ENCODE measurements at places on chromosomes 7 and 10. TPM values are rescaled to one million over a fixed set of nuclear protein-coding genes. Genes with fewer than 3 reads are reported as not detected.

The GARIN1A gene
- total RNA-seq = 0.57 TPM

The ZNF853 gene
- total RNA-seq = 2.3 TPM

The TMEM176B gene
- total RNA-seq = not detected

The LIPK gene
- total RNA-seq = not detected

Measured in A549 treated with dexamethasone at 1 μM for 4 hours (cell line).